NCI-H1092 treated with DMSO at 0.1 percent for 48 hours (cell line): ENCODE measurements at places on chromosomes 11 and 22.

GRCh38 chr11:2992997-2993325, 832 bp upstream of the NAP1L4 start:
- no peak for DNase-seq

DNA sequence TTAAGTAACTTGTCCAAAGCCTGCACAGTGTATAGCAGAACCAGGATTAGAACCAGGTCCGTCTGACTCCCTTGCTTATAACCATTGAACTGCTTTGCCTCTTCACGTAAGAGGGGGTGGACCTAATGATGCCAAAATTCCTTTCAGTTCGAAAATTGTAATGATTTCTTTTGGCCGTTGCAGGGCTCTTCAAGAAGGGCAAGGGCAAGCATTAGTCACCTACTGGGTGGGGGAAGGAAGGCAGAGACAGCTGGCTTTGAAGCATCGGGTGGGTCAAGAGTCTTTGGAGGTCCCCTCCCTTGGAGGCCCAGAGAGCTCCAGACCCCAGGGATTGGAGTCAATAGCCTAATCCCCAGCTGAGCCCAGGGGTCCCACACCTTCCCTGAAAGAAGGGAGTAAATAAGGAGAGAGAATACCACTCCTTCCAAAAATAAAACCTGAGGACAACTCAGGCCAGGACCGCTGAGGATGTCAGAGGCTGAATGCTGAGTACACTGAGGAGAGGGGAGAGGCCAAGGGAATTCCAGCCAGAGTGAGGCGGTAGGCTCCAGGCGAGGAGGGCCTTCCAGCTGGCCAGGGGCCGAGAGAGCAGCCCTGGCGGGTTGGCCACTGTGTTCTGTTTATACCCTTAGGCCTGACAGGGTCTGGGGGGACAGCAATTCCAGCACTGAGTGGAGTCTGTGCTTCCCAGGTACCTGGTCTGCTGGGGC, 14.1 kb downstream of the CREB3L1 start:
- no peak for DNase-seq

- DNase-seq: no peak
Observed at GRCh38 chr11:121418625-121419114, 33.4 kb upstream of the SORL1 start.

- DNase-seq: peak; percentile 52
Observed at GRCh38 chr11:64152841-64153691, 12.8 kb downstream of the MACROD1 start.

DNA sequence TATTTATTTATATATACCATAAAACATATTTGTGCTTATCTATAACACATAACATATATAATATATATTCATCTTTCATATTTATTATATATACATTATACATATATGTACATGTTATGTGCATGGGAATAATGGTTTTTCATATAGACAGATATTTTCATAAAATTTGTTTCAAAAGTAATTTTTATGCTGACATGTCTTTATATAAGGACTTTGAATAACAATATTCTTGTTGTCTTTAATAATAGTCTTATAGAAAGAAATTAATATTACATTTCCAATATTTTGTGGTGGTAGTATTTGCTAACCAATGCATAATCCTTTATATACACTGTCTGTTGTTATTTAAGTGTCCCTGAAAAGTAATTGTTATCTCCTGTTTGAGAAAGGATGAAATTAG, 49.6 kb downstream of the GRM5 start:
- no peak for DNase-seq

GRCh38 chr11:68506908-68507307, 46.4 kb downstream of the PPP6R3 start:
- peak; percentile 84 for DNase-seq

DNA sequence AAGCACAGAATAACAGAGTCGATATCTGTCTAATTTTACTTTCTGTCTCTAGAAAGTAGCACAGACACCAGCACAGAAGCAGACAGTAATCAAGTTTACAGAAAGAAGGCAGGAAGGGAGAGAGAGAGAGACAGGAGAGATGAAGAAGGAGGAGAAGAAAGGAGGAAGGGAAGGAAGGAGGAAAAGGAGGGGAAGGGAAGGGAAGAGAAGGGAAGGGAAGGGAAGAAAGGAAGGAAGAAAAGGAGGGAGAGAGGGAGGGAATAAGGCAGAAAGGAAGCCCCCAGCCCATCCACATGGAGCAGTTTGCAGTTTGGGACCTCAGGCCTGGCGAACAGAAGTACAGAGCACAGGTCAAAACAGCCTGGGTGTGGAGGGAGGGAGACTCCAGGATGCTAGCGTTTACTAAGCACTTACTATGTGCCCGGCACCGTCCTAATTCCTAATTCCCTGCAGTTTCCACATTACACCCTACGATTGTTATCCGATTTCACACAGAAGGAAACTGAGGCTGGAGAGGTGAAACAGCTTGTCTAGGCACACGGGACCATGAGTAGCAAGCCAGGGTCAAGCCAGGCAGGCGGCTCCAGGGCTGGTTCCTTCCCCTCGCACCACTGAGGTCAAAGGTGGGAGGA, 46.0 kb upstream of the WNT7B start:
- DNase-seq: no peak

- DNase-seq: no peak
Observed at GRCh38 chr22:47166446-47167016, 404.1 kb downstream of the TBC1D22A start.

- DNase-seq: no peak
Observed at GRCh38 chr22:25702571-25703167, 39.3 kb upstream of the MYO18B start.

- no peak for DNase-seq
Observed at GRCh38 chr11:108679045-108679444, 14.2 kb downstream of the DDX10 start.

DNA sequence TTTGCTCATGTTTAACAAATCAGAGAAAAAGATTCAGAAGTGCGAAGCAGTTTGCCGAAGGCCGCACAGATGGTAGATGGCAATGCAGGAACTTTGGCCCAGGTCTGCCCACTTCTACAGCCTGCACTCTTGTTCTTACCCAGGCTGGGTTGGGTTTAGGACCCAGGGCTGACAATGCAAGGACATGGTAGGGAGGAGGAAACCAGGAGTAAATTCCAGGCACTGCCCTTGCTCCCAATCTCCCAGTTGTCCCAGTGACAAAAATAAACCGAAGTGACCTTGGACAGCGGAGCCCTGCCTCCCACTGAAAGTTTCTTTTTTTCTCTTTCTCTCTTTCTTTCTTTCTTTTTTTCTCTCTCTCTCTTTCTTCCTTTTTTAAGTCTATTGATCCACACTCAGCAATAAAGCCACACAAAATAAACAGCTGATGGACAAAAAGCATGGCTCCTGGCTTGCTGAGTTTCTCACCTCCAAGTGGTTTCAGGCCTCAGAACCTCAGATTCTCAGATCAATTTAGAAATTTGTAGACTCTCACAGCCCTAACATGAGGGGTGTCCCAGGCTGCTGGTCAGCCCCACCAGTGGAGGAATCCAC, 33.5 kb upstream of the FCHSD2 start:
- no peak for DNase-seq

- DNase-seq: no peak
Observed at GRCh38 chr11:103970701-103971249, 65.7 kb upstream of the DDI1 start.

GRCh38 chr11:132140056-132140455, 769.6 kb downstream of the NTM start:
- DNase-seq: peak; percentile 39

GRCh38 chr22:19678949-19679521, 35.3 kb upstream of the SEPTIN5 start:
- DNase-seq: no peak

DNA sequence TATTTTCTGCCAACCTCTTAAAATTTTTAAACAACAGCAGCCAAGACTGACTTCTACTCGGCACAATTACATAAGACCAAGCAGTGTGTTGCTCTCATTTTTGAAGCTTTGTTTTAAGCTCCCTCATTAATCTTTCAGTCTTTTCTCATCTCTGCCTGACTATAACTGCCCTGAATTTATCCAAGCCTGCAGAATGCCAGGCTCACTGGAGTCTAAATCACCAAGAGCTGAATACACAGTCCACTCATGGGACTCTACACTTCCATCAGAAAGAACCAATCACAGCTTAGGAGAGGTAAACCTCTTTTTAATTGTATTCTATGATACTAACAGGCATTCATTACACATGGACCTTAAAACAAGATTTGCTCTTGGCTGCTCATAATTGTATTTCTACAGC, 178.7 kb downstream of the CADM1 start:
- DNase-seq: peak; percentile 81

DNA sequence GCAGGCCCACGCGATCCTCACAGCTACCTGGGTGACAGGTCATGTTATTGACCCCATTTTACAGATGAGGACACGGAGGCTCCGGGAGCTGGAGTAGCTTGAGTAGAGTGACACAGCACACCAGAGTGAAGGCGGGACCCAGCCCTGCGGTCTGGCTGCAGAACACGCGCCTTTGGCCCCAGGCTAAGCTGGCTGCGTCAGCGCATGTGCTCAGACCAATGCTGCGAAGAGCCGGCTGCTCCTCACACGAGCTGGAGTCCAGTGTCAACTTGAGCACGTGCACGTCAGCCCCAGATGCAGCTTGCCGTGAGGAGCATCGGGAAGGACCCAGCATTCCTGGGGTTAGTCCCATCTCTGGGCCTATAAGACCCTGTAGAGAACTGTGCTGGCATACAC, 49.9 kb downstream of the SCUBE1 start:
- DNase-seq: no peak

DNA sequence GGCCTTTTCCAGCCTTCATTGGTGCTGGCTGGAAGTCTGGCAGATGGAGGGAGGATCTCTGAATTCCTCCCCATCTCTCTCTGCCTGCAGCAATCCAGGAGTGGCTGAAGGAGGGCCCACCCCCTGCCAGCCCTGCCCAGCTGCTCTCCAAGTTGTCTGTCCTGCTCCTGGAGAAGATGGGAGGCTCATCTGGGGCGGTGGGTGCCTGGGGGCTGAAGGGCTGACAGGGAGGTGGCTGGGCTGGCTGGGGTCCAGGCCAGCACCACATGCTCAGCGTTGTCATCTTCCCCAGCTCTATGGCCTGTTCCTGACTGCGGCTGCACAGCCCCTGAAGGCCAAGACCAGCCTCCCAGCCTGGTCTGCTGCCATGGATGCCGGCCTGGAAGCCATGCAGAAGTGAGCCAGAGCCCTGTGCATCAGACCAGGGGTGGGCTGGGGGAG, 12.2 kb downstream of the TKFC start:
- DNase-seq: no peak

DNA sequence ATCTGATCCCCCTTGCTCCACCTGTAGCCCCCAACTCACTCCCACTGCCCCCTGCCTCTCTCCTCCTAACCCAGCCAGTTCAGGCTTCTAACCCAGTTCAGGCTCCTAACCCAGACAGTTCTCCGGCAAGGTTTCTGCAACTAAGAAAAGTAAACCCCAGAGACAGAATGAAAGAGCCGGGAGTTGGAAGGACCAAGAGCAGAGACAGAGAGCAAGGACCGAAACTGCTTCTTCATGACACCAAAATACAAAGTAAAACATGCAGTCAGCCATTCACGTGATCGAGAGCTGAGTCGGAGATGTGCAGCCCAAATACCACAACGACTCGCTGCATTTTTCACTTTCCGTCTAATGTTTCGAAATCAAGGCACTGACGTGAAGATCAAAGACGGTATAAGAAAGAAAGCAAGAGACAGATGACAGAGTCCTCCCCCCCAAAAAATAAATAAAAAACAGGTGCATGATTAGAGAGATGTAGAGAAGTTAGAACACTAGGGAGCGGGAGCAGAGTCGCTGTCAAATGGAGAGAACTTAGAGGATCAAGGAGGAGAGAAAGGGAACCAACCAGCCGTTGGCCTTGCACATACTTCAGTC, 884 bp downstream of the IL10RA start:
- DNase-seq: no peak

DNA sequence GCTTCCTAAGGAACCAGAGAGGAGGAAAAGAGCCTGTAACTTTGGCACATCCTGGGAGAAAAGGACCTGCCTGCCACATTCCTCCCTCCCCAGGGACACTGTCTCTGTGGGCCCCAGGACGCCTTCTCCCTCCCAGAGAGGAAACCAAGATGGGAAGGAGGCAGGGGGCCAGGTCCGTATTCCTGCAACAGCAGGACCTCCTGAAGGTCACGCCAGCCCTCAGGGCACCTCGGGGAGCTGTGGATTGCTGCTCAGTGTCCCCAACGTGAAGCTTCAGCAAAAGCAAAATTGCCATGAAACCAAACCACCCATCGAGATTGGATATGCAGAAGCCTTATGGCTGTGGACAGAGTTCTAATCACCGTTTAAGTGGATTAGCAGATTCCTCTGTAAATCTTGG, 86.7 kb downstream of the ARHGAP8 start:
- DNase-seq: no peak

DNA sequence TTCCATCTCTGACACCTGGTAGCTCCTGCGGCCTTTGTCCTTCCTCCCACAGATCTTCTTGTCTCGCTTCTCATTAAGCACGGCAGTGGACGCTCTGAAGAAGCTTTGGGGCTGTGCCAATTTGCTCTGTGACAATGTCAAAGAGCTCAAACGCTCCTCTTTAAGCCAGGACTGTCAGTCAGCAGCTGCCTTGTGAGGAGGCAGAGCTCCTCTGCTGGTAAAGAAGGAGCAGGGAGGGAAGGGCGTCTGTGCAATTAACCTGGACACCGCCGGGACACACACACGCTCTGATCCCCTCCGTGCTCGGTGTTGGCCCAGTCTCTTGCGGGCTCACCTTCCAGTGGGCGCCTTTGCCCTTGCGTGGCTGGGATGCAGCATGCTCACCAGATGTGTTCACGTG, 373.9 kb downstream of the BRD1 start:
- no peak for DNase-seq

DNA sequence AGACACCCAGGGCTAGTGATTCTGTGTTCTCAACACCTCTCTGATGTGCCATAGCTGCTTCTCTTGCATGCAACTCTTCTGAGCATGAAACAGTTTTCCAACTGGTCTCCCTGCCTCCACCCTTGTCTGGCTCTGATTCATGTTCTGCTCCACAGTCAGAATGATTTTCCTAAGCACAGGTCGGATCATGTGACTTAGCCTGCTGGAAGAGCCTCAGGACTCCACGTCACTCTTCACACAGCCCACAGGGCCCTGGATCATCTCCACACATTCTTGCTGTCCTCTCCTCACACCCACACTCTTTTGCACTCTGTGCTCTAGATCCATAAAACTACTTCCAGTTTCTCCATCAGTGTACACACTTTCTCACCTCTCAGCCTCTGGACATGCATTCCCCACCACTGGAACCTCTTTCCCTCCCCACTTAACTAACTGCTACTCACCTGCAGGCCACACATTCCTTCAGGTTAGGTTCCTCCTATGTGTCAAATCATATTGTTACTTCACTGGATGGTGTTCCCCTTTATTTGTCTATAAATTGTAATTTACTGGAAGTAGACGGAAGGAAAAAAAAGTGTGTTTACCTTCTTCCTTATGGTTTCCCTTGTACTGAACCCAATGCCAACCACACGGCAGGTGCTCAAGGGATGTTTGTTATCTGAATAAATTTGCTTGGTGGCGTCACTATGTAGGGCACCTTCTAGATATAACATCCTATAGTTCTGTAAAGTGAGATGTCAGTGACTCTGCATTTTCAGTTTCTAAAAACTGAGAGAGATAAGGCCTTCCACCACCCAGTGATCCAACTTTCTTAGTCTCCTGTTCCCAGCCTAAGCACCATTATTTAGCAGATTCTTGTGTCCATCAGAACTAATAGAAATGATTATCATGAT, 133.7 kb downstream of the ETS1 start:
- DNase-seq: no peak
